ENCODE measurements at places on chromosomes 13 and 19.

DNA sequence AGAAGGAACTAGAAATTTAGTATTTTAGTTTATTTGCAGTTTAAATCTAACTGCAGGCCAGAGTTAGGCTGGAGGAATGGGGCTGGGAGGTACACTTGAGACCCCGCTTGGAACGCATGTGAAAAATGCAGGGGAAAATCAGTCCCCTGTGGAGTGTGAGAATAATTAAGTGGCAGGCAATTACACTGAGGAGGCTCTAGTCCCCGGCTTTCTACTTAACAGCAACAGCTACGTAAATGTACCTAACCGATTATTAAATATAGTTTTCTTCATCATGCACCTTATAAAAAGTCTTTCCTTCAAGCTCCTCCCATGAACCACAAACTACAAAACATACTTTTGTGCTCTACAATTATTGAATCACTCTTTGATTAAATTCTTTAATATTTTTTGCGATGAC is 804 bp downstream of the ZNF708 start:
- no peak for DNase-seq

- no peak for DNase-seq
Measured at GRCh38 chr13:50713523-50714248, 129.8 kb downstream of the DLEU7 start.

- DNase-seq = no peak
Measured at GRCh38 chr13:82010780-82011179, 1669.9 kb upstream of the SPRY2 start.

DNA sequence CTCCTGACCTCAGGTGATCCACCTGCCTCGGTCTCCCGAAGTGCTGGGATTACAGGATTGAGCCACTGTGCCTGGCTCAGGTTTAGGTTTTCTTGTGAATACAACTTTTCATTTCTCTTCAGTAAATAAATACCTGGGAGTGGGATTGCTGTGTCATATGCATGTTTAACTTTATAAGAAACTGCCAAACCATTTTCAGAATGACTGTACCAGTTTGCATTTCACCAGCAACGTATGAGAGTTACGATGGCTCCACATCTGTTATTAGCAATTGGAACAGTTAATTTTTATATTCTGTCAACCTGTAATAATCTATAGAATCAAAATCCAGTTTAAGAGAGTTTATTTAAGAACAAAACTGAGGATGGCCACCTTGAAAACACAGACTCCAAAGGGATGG is 52.2 kb downstream of the TEX26 start:
- no peak for DNase-seq

DNA sequence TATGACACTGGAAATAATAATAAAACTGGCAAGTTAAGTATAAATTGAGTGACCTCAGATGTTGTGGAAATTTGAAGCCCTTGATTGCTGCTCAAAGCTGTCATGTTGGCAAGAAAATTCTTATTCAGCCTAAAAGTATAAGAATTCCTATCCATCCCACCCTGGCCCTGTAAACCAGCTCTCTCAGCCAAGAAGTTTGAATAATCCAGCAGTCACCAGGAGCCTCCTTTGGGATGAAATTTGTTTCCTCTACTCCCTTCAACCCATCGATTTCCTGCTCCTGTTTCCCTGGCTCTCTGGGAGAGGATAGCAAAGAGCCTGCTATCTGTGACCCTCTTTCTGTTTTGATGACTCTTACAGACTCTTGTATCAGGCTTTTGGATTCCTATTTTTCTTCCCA is 169.3 kb downstream of the LHFPL6 start:
- no peak for DNase-seq

DNA sequence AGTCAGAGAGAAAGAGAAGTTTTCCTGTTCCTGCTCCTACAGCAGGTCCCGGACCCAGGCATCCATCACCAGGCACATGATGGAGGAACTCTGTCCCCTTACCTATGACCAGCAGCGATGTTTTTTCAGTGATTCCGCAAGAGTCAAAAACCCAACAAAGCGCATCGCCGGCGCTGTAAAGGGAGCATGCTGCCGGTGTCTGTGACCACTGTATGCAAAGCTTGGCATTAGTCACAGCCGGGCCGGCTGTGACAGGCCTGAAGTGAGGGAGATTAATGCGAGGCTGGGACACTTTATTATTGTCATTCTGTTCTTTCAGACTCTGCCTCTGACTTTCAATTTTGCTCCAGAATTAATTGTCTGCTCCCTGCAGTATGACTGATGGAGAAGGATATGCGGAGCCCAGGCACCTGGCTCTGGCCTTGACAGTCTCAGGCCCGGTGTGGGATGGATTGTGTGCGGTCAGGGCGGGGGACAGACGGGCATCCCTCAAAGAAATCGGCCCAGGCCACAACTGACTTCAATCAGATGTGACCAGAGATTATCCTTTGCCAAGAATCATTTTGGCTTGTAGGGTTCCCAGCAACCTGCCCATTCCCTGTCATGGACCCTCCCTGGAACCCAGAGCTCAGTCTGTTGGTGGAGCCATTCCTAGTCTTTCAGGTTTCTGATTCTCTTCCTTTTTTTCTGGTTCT is 462.0 kb upstream of the ZNF507 start:
- DNase-seq = no peak

- no peak for DNase-seq
Measured at GRCh38 chr13:78598966-78599644, 4.2 kb downstream of the POU4F1 start.

- no peak for DNase-seq
Measured at GRCh38 chr13:114179087-114179658, at the start of gene CFAP97D2. Gene CFAP97D2, plus strand, starts transcription at chr13:114179257. Its CDS starts 74 bp downstream, at chr13:114179331.

- no peak for DNase-seq
Measured at GRCh38 chr13:99415851-99416331, 85.4 kb upstream of the TM9SF2 start.

DNA sequence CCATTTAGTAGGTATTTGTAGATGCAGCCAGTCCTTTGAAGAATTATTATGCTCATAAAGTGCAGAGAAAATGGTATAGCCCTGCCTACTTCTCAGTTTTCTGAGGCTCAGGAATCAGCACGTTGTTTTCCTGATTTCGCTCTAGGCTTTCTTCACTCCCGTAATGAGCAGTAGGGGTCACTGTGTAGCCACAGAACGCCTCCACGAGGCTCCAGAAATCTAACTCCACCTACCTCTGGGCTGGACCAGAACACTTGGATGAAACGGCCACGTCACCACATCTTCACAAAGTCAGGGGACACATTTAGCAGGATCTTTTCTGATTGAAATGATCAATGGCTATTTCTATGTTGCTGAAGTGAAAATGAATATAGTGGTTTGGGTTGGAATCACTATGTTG is 49.8 kb upstream of the GTF3A start:
- peak; percentile 78 for DNase-seq

DNA sequence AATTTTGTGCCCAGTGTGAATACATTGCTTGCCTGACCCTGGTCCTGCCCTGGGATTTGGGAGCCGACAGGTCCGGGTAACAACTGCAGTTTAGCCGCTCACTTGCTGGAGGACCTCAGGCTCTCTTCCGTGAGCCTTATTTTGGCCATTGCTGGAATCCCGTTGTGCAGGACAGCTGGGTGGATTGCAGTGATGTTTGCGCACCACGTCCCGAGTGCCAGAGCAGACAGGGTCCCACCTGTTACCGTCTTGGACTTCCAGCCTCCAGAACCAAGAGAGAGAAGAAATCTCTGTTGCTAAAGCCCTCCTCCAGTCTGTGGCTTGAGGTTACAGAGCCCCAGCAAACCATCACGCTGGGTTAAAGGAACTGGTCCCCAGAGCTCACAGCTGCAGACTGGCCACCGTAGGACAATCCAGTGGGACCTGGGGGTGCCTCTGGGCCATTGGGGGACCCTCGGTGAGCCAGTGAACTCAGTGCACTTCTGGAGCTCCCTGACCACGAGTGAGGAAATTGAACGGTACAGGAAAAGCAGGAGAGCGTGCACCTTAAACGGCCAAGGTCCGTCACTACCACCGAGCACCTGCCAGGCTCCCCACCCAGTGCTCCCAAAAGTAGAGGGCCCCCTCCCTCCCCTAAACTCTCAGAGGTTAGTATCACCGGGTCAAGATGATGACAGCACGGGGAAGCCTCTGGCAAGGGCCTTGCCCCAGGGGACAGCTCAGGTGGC is 92.9 kb downstream of the GNG7 start:
- no peak for DNase-seq
